ENCODE measurements at places on chromosomes 6 and 20.
A peak's percentile ranks its signal among the peaks of the same experiment; 100 is the strongest.

GRCh38 chr6:71489736-71490135 is 201.1 kb downstream of the OGFRL1 start:
- peak; percentile 60 for ATAC-seq

- no peak for ATAC-seq
These were observed 499.0 kb upstream of the SULF2 start for GRCh38 chr20:48284315-48284714.

GRCh38 chr20:57756213-57756612 is 46.4 kb upstream of the PMEPA1 start:
- no peak for ATAC-seq

DNA sequence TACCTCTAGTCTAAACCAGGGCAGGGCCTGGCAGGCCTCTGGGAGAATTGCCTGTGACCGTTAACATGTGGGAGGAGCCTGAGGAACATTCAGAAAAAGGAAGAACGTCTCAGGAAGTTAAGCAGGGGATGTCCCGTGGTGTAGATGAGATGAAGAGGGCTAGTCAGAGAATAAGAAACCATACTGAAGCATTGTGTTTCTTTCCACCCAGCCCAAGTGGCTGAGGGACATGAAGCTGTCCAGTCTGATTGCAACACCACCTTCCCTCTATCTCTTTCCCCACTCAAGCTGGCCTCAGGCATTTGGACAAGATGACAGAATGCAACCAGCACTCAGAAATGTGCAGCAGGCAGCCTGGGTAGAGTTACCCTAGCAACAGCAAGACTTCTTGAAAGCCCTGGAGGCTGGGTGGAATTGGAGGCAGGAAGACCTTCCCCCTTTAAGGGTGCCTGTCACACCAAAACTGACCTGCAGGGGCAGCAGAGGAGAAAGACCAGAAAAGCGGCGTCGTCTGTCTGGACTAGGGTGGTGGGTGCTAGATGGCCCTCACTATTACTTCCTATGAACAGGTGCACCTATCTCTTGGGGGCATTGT is 186.1 kb downstream of the UNC5CL start:
- no peak for ATAC-seq

- ATAC-seq = no peak
These were observed 29.1 kb upstream of the SLC2A12 start for GRCh38 chr6:134081506-134081905.

DNA sequence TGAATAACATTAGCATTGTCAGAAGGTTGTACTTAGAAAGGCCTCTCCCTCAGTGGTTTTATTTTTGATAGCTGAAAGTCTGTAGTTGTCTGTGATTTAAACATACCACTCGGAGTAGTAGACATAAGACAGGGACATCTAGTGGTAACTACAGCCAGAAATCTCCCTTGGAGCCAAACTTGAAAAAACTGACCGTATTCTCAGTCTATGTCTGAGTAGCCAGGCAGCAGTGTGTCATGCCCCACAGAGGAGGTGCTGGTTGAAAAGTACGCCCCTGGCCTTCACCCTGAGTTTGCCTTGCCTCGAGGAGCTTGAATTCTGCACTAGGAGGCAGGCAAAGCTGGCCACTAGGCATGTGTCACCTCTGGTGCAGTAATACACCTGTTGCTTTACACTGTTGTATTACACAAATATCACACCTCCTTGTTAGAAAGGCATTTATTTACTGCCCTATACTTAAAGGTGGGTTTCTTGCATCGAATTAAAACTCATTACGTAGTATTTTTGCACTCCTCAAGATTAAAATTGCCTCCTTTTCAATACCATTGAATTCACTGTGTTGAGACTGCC is 20.8 kb downstream of the ZBTB2 start:
- ATAC-seq = no peak

DNA sequence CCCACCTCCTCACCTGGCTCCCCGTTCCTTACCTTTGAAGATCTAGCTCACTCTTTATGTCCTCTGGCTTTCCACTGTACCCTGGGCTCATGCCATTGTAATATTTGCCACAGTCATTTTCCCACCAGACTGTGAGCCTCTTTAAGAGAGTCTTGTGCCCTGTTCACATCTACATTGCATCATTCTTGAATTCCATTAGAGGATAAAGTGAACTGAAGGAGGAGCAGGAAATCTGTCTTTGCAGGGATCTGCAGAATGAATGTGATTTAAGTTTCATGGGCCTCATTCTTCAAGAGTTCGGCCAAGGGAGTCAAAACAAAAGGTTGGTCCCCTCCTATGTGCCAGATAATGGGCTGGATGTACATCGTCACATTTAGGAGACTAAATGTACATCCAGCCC is 272.6 kb upstream of the CITED2 start:
- ATAC-seq = no peak

DNA sequence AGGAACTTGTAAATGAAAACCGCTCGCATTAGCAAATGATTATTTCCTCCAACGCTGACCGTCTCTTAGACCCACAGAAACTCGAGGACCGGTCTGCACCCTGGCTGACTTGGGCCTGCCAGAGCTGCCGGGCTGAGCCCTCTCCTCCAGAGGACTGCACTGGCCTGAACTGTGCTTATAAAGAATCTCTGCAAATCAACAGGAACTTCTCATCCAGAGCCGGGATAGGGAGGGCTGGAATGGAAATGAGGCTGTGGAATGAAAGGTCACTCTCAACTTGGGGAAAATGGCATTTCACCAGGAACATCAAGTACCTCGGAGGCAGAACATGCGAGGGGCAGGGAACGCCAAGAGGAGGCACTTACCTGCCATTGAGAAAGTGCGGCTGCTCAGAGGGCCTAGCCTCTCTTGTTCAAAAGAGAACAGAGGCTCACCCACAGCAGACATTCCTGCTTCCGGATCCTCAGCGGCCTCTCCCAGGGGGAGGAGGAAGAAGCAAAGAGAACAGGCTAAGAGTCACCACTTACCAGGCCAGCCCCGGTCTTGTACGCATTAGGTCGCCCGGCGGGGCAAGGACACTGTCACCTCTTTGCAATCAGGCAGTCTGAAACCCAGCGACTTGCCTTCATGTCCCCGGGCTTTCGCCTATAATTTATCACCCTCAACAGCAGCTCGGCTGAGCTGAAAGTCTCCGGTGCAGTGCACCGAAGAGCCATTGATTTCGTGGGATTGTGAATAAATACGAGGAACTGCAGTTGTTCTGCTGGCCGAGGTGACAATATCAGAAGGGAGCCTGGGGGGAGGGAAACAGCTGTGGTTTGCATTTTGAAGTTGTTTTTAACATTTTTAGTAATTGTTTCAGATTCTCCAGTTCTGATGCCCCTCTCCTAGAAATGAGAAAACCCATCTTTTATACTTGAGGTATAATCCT is 37.6 kb downstream of the ZMYND8 start:
- peak; percentile 78 for ATAC-seq

DNA sequence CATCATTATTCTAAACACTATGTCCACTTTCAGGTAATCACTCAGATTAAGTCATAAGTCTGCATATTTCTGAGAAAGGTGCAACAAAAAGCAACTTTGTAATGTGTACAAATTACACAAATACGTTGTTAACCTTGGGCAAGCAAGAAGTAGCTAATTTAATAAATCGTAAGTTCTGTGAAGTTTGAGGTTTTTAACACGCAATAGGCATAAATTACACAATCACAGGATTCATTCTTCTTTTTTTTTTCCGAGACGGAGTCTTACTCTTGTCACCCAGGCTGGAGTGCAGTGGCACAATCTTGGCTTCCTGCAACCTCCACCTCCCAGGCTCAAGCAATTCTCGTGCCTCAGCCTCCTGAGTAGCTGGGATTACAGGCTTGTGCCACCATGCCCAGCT is 57.2 kb upstream of the F13A1 start:
- ATAC-seq = no peak

DNA sequence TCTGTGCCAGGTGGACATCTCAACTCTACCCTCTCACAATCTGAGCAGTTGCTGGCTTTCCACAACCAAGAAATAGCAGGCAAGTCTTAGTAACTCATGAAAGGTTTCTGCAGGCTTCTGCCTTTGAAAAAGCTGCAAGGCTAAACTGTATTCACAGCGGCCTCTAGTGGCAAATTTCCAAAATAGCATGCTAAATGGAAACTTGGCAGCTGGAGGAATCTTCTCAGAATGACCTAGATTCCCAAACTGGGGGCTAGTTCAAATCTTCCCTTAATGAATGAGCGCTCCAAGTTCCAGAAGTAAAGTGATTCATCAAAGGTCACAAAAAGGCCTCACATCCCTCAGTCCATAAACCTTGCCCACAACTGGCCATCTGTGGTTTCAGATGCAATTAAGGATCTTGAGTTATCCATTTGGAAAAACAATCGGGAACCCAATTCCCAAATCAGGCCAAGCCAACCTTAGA is 11.9 kb upstream of the CPNE5 start:
- peak; percentile 67 for ATAC-seq

DNA sequence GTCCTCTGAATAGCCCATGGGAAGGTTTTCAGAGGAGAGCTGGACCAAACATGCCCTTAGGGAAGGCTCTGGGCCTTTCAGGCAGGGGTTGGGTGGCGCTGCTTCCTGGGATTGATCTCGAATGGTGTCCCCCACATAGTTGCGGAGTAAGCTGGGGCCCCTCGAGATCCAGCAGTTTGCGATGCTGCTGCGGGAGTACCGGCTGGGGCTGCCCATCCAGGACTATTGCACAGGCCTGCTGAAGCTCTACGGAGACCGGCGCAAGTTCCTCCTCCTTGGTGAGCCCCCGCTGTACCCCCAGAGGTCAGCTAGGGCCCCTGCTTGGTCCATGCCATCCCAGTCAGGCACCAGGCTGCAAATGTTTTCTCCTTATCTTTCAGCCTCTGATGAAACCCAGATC is 19.3 kb downstream of the CCM2L start:
- no peak for ATAC-seq

DNA sequence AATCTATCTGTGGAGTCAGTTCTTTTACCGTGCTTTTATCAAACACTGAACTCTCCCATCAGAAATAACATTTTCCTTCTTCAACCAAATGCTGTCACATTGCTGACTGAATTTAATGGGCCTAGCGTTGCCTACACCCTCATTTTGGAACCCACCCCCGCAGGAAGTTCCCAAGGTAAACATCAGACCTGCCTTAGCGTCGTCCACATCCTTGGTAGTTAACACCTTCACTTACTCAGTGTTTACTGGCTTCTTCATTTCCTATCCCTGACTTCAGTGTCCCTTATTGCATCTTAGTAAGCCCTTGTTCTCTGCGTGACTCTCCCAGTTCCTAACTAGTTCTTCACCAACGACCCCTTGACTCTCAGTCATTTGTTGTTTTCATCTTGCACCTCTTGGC is 491.4 kb upstream of the SOX4 start:
- ATAC-seq = no peak

DNA sequence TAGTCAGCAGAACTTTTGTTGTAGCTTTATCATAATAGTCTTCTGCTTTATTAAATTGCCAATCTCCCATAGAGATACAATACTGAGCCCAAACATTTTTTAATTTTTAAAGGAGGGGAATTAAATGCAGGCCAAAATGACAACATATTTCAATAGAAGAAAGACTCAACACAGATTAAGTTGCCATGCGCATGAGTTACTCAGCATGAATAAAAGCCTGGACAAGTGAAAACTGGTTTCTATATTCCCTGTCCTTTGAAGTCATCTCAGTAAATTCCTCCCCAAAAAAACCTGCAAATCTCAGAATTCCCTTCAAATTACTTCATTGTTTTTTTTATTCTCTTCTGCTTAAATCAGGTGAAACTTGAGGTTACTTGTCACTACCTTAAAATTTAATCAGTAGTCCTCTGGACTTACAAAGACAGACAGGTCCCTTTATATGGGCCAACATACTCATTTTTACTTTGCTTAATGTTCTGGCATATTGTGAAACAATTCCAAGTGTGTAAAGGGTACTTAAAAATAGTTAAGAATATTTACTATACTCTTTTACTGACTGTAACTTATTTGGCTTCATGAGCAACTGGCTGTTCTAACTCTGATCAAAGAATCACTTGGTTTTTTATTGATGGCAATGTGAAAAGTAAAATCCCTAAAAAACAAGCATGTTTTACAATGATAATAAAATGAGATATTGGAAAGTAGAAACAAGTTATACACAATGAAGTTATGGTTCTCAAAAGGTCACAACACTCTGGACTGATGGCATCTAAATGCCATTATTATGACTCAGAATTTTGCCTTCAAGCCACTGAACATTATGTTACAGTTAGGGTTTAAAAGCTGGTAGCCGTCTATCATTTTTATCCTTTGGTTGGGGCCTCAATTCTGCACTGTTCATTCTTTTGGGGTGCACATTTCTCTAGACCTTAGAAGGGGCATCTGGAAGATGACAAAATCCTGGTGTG is 49.9 kb upstream of the COL21A1 start:
- ATAC-seq = no peak

DNA sequence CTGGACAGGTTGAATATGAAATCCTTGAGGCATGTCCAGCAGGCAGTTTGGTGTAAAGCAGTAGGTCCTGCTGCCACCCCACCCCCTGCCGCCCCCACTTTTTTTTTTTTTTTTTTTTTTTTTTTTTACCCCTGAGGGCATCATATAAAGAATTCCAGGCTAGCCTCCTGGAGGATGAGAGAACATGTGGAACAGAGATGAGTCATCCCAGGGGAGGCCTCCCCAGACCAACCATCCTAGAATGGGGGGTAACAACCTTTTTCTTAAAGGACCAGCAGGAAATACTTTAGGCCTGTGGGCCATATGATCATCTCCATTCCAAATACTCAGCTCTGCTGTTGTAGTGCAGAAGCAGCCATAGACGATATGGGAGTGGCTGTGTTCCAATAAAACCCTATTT is 170.9 kb downstream of the GJA10 start:
- ATAC-seq = no peak

- no peak for ATAC-seq
These were observed 21.6 kb upstream of the FBXO30 start for GRCh38 chr6:145836170-145836569.

- no peak for ATAC-seq
These were observed 51.0 kb upstream of the ZFP64 start for GRCh38 chr20:52242237-52243230.

GRCh38 chr6:98944598-98945081 is 3.1 kb downstream of the FBXL4 start:
- ATAC-seq = no peak

DNA sequence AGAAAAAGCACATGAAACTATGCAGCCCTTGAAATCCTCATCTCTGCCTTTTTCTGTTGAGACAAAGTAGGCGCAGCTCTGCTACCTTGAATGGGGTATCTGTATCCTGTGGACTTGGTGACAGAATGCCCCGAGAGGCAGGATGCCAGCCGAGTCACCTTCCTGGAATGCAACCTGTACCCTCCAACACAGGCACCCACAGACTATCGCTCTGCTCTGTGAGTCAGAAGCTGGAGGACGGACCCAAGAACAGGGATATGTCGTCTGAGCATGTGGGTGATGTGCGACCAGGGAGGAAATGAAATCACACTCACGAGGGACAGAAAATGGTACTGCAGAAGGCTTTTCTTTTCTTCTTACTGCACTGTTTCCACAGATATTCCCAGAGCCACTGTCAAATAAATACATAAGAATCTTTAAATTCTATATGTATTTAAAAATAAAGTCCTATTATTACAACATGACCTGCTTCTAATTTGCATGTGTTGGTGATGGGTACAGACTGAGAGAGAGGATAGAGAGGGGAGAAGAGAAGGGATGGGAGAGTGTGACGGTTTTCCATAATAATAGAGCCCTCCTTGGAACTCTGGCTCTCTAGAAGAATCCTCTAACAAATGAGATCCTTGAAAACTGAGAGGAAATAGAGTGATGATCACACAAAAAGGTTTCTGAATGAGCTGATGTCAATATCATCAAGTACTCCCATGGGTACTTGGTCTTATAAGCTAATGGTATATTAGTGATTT is 308.1 kb downstream of the FOXC1 start:
- ATAC-seq = no peak

GRCh38 chr20:50112512-50113419 is at the start of gene UBE2V1:
UBE2V1 (minus strand) TSS chr20:50113150; CDS start chr20:50113128, 22 bp downstream.
- ATAC-seq = peak; percentile 88
